ENCODE measurements at places on chromosomes 13 and 19.
A peak's percentile ranks its signal among the peaks of the same experiment; 100 is the strongest.

DNA sequence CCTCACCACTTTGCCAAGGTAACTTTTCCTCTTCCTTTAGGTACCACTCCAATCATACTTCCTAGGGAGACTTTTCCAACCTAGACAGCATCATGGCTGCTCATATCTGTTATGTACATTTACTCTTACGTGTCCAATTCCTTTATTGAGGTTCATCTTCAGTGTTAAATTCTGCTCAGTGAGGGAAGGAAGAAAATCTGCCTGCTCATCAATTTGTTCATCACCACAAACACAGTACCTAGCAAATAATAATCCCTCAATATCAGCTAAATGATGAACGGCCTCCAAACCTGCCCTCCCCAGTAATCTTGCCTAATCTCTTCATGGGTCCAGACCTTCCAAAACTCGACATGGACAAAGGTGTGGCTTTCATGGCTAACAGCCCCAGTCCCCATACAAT, 380.8 kb downstream of the KCTD12 start:
- DNase-seq, result no peak

- no peak for DNase-seq
These were observed 2.8 kb upstream of the ZNF83 start for GRCh38 chr19:52640916-52641315.

- DNase-seq, result no peak
These were observed at the start of gene C19orf67 for GRCh38 chr19:14085309-14085995. Gene C19orf67 (minus strand): TSS chr19:14085783. CDS start chr19:14085627, 156 bp downstream.

DNA sequence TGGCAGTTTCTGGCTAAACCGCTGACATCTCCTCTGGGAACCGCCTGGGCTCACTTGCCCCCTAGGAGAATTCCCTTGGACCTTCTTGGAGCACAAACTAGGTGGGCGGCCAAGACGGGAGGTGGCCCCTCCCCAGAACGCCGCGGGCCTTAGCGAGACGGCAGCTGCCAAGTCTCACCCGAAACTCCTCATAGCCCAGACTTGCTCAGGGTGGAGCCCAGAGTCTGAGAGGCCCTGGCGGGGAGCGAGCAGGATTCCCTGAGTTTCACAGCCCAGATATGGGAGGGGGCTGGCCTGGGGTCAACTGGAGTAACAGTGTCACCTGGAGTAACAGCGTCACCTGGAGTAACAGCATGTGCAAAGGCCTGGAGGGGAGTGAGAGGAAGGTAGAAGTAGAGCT, 10.1 kb downstream of the TINCR start:
- no peak for DNase-seq

DNA sequence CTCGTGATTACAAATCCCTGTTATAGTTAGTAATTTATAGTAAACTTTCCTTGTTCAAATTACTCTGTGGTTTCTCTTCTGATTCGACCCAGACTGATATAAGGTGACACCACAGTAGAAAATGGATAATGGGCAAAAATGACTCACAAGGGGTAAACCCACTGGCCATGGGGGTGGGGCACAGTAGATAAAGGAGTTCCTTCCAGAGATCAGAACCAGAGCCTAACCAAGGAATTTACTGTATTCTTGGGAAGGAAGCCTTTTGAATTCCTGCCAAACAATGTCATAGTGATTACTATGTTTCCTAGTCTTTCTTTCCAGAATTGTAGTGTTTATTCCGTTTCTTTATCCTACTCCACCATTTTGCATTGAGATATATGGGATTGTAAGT, 21.9 kb downstream of the MIR17HG start:
- no peak for DNase-seq

DNA sequence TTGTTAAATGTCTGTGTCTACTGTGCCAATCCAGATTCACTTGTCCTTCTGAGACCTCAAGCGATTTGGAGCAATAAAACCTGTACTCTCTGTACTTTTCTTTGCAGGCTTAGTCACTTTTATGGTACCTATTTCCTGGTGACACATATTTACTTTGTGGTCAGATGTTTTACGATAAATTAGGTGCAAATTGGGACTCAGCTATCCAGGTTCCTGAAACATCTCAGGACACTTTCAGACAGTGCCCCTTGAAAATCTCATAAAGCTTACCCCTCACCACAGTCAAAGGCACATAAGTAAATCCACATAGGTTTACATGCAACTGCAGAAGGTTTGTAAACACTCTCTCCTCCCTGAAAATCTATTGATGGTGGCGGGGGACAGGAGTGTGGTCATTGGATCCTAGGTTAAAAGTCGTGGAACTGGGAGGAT, 438.8 kb downstream of the EFNB2 start:
- DNase-seq, result no peak

GRCh38 chr19:31127134-31127967, 221.9 kb downstream of the TSHZ3 start:
- DNase-seq, result no peak

- no peak for DNase-seq
These were observed 58.6 kb downstream of the LMO7 start for GRCh38 chr13:75694722-75695121.

- no peak for DNase-seq
These were observed 16.1 kb downstream of the GNA11 start for GRCh38 chr19:3110126-3110825.

DNA sequence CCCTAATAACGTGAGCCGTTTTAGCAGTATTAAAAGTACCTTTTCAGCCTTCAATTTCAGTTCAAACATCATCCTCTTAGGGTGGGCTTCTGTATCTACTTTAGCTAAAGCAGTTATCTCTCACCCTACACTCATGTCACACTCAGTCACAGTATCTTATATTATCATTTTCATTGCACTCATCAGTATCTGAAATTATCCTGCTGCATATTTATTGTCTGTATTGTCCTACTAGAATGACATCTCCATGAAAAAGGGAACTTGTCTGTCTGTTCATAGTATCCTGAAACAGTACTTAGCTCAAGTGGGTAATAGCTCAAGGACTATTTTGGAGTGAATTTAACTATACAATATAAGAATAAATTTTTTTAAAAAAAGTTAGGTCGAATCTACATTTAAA, 19.9 kb upstream of the RFC3 start:
- no peak for DNase-seq

GRCh38 chr13:94886191-94886590, 173.8 kb upstream of the SOX21 start:
- no peak for DNase-seq

DNA sequence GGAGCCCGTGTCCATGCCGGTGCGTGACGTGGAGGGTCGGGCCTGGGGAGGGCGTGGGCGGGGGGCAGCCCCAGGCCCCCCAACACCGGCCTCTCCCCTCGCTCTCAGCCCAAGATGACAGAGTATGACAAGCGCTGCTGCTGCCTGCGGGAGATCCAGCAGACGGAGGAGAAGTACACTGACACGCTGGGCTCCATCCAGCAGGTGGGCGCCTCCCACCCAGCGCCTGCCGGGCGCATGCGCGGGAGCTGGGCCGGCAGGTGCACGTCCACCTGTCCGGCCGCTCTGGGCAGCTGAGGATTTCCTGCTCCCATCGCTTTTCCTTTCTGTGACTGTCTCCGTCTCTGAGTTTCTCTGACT, 49.8 kb downstream of the VAV1 start:
- DNase-seq, result no peak

- no peak for DNase-seq
These were observed 905.0 kb downstream of the GPC5 start for GRCh38 chr13:92303428-92303827.

DNA sequence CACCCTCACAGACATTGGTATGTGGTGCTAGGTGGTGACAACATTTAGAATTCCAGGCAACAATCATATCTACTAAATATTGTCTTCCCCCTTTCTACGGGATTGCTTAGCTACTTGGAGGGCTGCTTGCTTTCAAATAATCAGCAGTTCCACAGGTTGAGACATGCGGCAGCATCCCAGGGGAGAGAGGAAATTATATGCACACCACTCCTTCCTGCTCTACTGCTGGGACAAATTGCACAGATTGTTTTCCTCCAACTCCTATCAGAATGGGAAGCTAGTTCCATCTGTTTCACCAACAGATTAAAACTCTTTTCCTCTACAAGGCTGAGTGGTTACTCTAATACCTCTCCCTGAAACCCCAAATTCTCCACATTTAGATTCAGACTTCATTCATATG, 275.4 kb downstream of the DNAJC15 start:
- no peak for DNase-seq

- no peak for DNase-seq
These were observed 91.4 kb downstream of the COL4A1 start for GRCh38 chr13:110215606-110216005.

DNA sequence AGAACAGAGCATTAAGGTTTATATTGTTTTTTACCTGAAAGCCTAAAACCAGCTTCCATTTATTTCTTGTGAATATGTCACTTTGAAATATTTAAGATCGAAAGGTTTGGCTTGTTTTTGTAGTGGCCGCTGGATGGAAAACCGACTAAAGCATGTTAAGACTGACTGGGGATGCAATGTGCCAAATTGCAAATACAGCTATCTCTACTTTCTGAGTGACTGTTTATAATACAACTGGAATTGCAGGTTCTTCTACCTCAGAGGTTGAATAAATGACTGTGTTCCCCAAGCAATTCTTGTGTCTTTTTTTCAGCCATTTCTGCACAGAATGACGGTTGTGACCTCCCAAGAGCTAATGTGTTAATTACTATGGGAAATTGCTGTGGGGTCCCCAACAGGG, 50.0 kb upstream of the TMTC4 start:
- DNase-seq, result no peak

DNA sequence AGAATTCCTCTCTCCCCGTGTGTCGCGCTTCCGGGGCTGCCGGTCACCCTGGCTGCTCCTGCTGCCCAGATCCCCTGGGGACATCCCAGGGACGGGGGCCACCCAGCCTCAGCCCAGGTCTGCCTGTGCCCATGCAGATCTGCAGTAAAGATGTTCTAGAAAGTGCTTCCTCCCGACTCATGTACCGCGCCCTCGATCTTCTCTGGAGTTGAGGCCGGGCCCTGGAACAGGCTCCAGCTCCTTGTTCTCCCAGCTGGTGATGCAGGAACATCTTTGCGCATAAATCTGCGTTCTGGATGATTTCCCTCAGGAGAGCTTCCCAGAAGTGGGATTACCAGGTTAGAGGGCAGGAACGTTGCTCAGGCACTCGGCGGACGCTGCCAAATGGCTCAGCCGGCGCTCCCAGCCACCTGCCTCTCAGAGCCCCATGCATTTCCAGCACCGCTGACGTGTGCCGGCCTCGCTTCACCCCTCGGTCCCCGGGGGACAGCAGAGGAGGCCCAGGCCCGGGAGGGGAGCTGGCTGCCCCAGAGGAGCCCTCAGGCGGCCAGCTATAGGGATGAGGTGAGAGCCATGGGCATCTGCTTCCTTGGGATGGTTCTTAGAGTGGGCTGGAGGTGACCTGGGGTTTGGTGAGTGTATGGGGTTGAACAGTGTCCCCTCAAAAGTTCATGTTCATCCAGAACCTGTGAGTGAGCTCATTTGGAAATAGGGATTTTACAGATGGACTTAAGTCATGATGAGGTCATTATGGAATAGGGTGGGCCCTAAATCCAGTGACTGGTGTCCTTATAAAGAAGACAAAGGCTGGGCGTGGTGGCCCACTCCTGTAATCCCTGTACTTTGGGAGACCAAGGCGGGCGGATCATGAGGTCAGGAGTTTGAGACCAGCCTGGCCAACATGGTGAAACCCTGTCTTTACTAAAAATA, 42.6 kb downstream of the CRTC1 start:
- DNase-seq, result peak; percentile 46

- no peak for DNase-seq
These were observed 1.1 kb upstream of the ATP11A start for GRCh38 chr13:112688560-112689302.

GRCh38 chr13:33204130-33204927, 81.2 kb downstream of the STARD13 start:
- no peak for DNase-seq

DNA sequence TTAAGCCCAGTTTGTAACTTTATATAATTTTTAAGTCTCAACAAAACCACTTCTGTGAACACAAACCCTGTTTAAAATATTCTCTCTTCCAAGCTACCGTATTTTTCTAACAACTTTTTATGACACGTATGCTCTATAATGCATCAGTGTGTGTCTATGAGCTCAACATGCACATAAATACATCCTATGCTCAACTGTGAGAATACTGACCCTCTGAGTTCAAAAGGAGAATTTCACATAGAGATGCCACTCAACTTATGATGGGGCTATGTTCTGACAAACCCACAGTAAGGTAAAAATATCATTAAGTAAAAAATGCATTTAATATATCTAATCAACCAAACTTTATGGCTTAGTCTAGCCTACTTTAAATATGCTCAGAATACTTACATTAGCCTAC, 1139.7 kb upstream of the SPRY2 start:
- DNase-seq, result no peak

DNA sequence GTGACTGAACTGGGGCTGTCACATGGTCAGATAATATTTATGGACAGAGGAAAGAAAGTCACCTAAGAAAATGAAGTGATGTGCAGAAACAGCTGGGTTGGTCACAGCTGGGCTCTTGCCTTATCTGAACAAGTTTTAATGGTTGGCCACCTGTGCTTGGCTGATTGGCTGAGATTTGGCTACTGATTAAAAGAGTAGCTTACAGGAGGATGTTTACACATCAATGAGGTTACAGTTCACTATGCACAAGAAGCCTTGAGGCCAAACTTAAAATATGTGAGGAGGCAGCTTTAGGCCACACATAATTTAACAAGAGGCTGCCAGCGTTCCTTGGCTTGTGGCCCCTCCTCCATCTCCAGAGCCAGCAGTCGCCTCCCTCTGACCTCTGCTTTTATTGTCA, 99.2 kb upstream of the C1QTNF9B start:
- no peak for DNase-seq

- no peak for DNase-seq
These were observed 8.7 kb downstream of the BRD4 start for GRCh38 chr19:15323496-15324235.

- peak; percentile 61 for DNase-seq
These were observed 814 bp downstream of the NBEA start for GRCh38 chr13:34942732-34943435.

- DNase-seq, result no peak
These were observed 412.1 kb downstream of the KLF12 start for GRCh38 chr13:73722120-73722519.

GRCh38 chr19:42480335-42481095, 37.8 kb upstream of the CXCL17 start:
- no peak for DNase-seq

GRCh38 chr19:32339988-32340874, 5.2 kb upstream of the ZNF507 start:
- peak; percentile 32 for DNase-seq

DNA sequence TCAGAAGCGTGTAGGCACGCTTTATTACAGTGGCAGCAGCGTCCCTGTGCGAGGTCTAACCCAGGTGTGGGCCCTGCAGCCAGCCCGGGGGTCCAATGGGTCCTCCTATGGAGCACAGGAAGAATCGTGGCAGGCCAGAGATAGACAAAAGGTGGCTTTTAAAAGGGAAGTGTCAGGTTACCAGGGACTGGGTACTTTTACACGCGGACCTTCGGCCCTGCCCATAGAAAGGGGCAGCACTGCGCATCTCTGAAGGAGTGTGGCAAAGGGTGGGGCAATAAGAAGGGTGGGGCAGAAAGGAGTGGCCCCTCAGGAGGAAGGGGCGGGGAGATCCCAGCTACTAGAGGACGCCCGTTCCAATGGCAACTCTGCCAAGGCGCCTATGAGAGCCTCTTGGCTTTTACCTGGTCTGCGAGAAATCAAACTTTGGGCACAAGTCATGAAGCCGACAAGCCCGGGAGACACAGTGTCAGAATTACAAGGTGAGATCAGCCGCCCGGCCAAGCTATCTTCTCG, 1419.8 kb downstream of the UQCRFS1 start:
- DNase-seq, result no peak

GRCh38 chr19:43624933-43625332, 5.5 kb upstream of the ZNF428 start:
- no peak for DNase-seq

Measured in right kidney (tissue), 9 donors.